ENCODE measurements at places on chromosomes 1 and 21. TPM values are rescaled to one million over a fixed set of nuclear protein-coding genes. Genes with fewer than 3 reads are reported as not detected.

- H3K4me3 ChIP-seq, result peak overlapping the region; percentile 83
- DNase-seq, result peak; percentile 71
- H3K27me3 ChIP-seq, result peaks cover 12% of the 10 kb centered on the region
- peaks cover 91% of the 10 kb centered on the region for H3K4me1 ChIP-seq
- H3K36me3 ChIP-seq, result peaks cover under 1% of the 10 kb centered on the region
- H3K27ac ChIP-seq, result peak overlapping the region; percentile 94
These were observed 12.1 kb downstream of the MCL1 start for GRCh38 chr1:150567341-150567716.

- no peaks in the 10 kb centered on the region for H3K4me1 ChIP-seq
- H3K4me3 ChIP-seq, result no peak overlapping the region
- no peaks in the 10 kb centered on the region for H3K27me3 ChIP-seq
- no peak overlapping the region for H3K27ac ChIP-seq
- H3K36me3 ChIP-seq, result no peaks in the 10 kb centered on the region
These were observed 262.9 kb downstream of the CACNA1E start for GRCh38 chr1:181746224-181746623.

GRCh38 chr1:24586970-24587820, 31.3 kb downstream of the NCMAP start:
- peak; percentile 61 for DNase-seq
- no peak overlapping the region for H3K27ac ChIP-seq
- H3K4me1 ChIP-seq, result peaks cover 5% of the 10 kb centered on the region
- H3K27me3 ChIP-seq, result no peaks in the 10 kb centered on the region
- no peaks in the 10 kb centered on the region for H3K36me3 ChIP-seq

DNA sequence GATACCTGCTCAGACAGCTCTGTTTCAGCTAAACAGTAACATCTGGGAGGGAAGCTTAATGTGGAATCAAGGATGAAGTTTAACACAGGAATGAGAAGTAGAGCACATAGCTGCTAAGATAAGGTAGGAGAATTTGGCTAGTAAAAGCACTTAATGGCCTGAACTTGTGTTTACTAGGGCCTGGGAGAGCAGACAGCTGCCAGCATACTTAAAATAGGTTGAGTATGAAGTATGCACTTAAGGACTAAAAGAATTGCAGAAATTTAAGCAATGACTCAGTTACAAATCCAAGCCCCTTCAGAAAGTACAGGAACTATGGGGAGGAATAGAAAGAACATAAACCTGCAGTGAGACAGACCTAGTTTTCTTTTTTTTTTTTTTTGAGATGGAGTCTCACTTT, 53.0 kb downstream of the BACH1 start:
- no peaks in the 10 kb centered on the region for H3K27me3 ChIP-seq
- H3K4me3 ChIP-seq, result no peak overlapping the region
- H3K36me3 ChIP-seq, result peaks cover 21% of the 10 kb centered on the region
- peaks cover 16% of the 10 kb centered on the region for H3K4me1 ChIP-seq
- H3K27ac ChIP-seq, result no peak overlapping the region
- DNase-seq, result no peak

- no peaks in the 10 kb centered on the region for H3K36me3 ChIP-seq
- no peak overlapping the region for H3K4me3 ChIP-seq
- peaks cover 3% of the 10 kb centered on the region for H3K27me3 ChIP-seq
- DNase-seq, result peak; percentile 25
These were observed 3.8 kb downstream of the RNF186 start for GRCh38 chr1:19811206-19811851.

GRCh38 chr1:202162047-202162417, 1.6 kb upstream of the PTPN7 start:
- no peaks in the 10 kb centered on the region for H3K36me3 ChIP-seq
- DNase-seq, result peak; percentile 34
- peak overlapping the region; percentile 96 for H3K4me3 ChIP-seq
- H3K27me3 ChIP-seq, result peaks cover 7% of the 10 kb centered on the region

- H3K27ac ChIP-seq, result peak within 1 kb of the TSS; percentile 31
- H3K36me3 ChIP-seq, result no peaks in the 10 kb centered on the region
- H3K4me3 ChIP-seq, result peak within 1 kb of the TSS; percentile 76
- peaks cover 25% of the 10 kb centered on the region for H3K4me1 ChIP-seq
- peaks cover 6% of the 10 kb centered on the region for H3K27me3 ChIP-seq
These were observed at the start of gene TMEM125 for GRCh38 chr1:43269627-43270375. Gene TMEM125, plus strand, starts transcription at chr1:43269983. Its CDS starts 2,740 bp downstream, at chr1:43272723.

- H3K4me3 ChIP-seq, result no peak overlapping the region
- DNase-seq, result no peak
- H3K27me3 ChIP-seq, result peaks cover 20% of the 10 kb centered on the region
- no peak overlapping the region for H3K27ac ChIP-seq
- no peaks in the 10 kb centered on the region for H3K36me3 ChIP-seq
- peaks cover 72% of the 10 kb centered on the region for H3K4me1 ChIP-seq
These were observed 28.5 kb upstream of the EPS8L3 start for GRCh38 chr1:109792056-109792831.

GRCh38 chr1:66624412-66625060, 90.6 kb downstream of the SGIP1 start:
- no peaks in the 10 kb centered on the region for H3K36me3 ChIP-seq
- no peak overlapping the region for H3K27ac ChIP-seq
- no peaks in the 10 kb centered on the region for H3K27me3 ChIP-seq
- DNase-seq, result no peak

- H3K4me1 ChIP-seq, result no peaks in the 10 kb centered on the region
- no peak overlapping the region for H3K4me3 ChIP-seq
These were observed 578.4 kb upstream of the NCAM2 start for GRCh38 chr21:20419772-20420171.

DNA sequence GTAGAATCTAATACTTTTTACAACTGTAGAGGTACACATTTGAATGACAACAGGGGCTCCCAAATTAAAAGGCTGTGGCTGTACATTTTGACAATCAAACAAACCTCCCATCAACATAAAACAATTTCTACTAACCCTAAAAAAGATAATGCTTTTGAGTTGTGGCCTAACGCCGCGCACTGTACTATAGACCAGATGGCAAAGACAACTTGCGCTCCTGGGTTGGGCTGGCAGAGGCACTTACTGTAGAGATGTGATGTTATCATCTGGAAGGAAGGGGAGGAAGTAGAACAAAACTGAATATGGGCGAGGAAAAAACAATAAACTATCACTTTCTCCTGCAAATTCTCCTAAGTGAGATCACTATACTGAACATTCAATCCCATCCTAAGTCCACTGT, 26.1 kb downstream of the SPRTN start:
- H3K27me3 ChIP-seq, result no peaks in the 10 kb centered on the region
- H3K36me3 ChIP-seq, result peaks cover 13% of the 10 kb centered on the region
- H3K27ac ChIP-seq, result no peak overlapping the region
- no peaks in the 10 kb centered on the region for H3K4me1 ChIP-seq
- no peak overlapping the region for H3K4me3 ChIP-seq

GRCh38 chr1:63914706-63915105, 140.9 kb downstream of the ROR1 start:
- H3K4me3 ChIP-seq, result no peak overlapping the region
- H3K4me1 ChIP-seq, result no peaks in the 10 kb centered on the region
- DNase-seq, result no peak

GRCh38 chr21:39712976-39713375, 32.0 kb upstream of the IGSF5 start:
- H3K27me3 ChIP-seq, result no peaks in the 10 kb centered on the region
- H3K4me1 ChIP-seq, result no peaks in the 10 kb centered on the region
- H3K4me3 ChIP-seq, result no peak overlapping the region
- no peaks in the 10 kb centered on the region for H3K36me3 ChIP-seq
- no peak for DNase-seq

- H3K36me3 ChIP-seq, result no peaks in the 10 kb centered on the region
- no peak overlapping the region for H3K4me3 ChIP-seq
- H3K4me1 ChIP-seq, result no peaks in the 10 kb centered on the region
These were observed 725.1 kb downstream of the BRINP3 start for GRCh38 chr1:189752461-189752995.

DNA sequence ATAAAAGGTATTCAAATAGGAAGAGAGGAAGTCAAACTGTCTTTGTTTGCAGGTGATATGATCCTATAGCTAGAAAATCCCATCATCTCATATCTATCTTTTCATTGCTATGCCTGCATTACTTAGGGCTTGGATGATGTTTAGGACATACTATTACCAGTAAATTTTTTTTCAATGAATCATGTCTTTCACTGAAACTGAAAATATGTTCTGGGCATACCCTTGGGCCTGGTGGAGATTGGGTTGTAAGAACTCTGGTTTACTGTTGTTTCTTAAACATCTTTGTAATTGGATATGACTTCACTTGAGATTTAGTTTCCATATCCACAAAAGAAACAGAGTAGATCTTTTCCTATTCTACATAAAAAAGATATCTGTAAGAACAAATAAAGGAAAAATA, 502.2 kb upstream of the PRMT6 start:
- no peaks in the 10 kb centered on the region for H3K36me3 ChIP-seq
- H3K27me3 ChIP-seq, result no peaks in the 10 kb centered on the region
- no peak overlapping the region for H3K27ac ChIP-seq
- DNase-seq, result no peak

DNA sequence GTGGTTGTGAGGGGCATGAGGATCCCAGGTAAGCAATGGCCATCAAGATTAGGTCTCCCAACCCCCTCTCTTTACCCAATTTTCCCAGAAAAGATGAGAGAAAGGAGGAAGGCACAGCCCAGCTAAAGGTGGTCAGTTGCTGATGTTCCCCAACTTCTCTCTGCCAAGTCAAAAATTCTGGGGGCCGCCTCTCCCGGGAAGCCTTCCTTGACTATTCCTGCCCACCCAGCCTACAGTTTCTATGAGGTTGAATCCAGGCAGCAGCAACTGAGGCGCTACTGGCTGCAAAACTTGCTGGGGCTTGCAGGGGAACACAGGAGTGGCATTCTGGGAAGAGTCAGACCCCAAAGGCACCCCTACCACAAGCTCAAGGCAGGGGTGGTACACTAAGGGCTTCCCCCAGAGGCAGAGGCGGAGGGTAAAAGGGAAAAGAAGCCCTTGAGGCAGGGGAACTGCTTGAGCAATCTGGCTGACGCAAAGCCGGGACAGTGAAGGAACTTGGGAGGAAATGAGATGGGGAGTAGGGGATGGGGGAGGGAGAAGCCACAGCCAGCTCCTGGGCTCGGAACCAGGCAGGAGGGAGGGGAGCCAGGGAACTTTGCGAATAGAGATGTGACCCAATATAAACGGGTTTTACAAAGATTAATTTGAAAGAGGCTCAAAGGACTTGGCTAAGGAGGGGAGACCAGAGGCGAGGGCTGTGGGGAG, 31.2 kb downstream of the SDC3 start:
- no peaks in the 10 kb centered on the region for H3K36me3 ChIP-seq
- no peak overlapping the region for H3K27ac ChIP-seq
- H3K4me3 ChIP-seq, result no peak overlapping the region
- no peak for DNase-seq
- peaks cover 16% of the 10 kb centered on the region for H3K27me3 ChIP-seq
- H3K4me1 ChIP-seq, result no peaks in the 10 kb centered on the region

DNA sequence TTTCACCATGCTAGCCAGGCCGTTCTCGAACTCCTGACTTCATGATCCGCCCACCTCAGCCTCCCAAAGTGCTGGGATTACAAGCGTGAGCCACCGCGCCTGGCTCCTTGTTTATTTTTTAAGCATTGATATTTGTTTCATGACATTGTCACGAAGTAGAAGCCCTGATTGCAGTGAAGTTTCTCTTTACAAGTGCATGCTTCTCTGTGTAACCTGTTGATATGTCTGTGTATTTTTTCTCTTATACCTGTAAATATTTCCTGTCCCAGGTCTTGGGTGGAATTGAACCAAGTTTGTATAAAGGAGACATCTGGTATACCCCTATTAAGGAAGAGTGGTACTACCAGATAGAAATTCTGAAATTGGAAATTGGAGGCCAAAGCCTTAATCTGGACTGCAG, 73.5 kb upstream of the FAM3B start:
- H3K27ac ChIP-seq, result no peak overlapping the region
- no peak overlapping the region for H3K4me3 ChIP-seq
- H3K27me3 ChIP-seq, result no peaks in the 10 kb centered on the region

GRCh38 chr21:15272591-15272990, 207.8 kb upstream of the NRIP1 start:
- no peak for DNase-seq
- no peak overlapping the region for H3K27ac ChIP-seq
- H3K27me3 ChIP-seq, result peaks cover 5% of the 10 kb centered on the region

- peak overlapping the region; percentile 96 for H3K4me3 ChIP-seq
- no peaks in the 10 kb centered on the region for H3K36me3 ChIP-seq
- peaks cover 10% of the 10 kb centered on the region for H3K27me3 ChIP-seq
These were observed 871 bp downstream of the TUFT1 start for GRCh38 chr1:151540982-151541377.

- H3K4me3 ChIP-seq, result no peak overlapping the region
- no peak for DNase-seq
- peaks cover 9% of the 10 kb centered on the region for H3K4me1 ChIP-seq
- peaks cover 1% of the 10 kb centered on the region for H3K27me3 ChIP-seq
- no peak overlapping the region for H3K27ac ChIP-seq
- H3K36me3 ChIP-seq, result peaks cover 4% of the 10 kb centered on the region
These were observed 77.6 kb upstream of the SYT6 start for GRCh38 chr1:114231301-114231700.

GRCh38 chr1:109913360-109913879, 2.8 kb downstream of the CSF1 start:
- peaks cover 10% of the 10 kb centered on the region for H3K4me1 ChIP-seq
- DNase-seq, result no peak
- H3K36me3 ChIP-seq, result peaks cover 4% of the 10 kb centered on the region
- H3K4me3 ChIP-seq, result peak overlapping the region; percentile 57
- H3K27me3 ChIP-seq, result peaks cover 13% of the 10 kb centered on the region

DNA sequence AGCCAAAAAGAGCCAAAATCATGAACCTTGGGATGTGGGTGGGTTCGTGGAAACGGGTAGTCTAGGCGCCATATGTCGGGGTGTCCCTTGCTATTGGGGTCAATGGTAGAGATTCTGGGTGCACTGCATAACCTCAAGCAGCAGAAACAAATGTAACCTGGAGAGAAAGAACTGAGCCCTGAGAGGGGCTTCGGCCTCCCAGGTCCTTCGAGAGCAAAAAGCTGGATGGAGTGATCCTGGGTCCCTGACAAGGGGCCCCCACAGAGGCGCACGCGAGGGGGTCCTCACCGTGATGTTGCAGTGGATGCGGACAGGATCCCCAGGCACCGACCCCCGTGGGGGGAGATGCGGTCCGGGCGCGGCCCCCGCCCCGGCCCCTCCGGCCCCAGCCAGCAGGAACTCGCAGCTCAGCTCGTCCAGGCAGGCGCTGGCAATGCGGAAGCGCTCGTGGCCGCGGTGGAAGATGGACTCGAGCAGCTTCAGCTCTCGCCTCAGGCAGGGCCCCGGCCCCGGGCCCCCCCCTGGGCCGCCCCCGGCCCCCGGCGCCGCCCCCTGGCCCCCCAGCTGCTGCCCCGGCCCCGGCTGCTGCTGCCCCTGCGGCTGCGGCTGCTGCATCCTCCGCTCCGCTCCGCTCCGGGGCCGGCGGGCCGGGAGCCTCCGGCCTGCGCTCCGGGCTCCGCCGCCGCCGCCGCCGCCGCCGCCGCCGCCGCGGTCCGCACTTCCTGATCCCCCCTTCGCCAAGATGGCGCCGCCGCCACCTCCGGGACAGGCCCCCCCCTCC, at the start of gene UBE2Q1:
TSS of gene UBE2Q1 (minus strand) at position 724 of the 781 bp plus-strand sequence. CDS start at position 615, 109 bp downstream.
- H3K4me1 ChIP-seq, result peaks cover 55% of the 10 kb centered on the region
- peak within 1 kb of the TSS; percentile 91 for H3K27ac ChIP-seq
- H3K36me3 ChIP-seq, result peaks cover 6% of the 10 kb centered on the region
- no peak for DNase-seq
- peak within 1 kb of the TSS; percentile 92 for H3K4me3 ChIP-seq

The TNFRSF25 gene
- 9.8 TPM for polyA plus RNA-seq

The DNAJC6 gene
- polyA plus RNA-seq, result 0.04 TPM

The KLHL12 gene
- 27.7 TPM for polyA plus RNA-seq

The NEK2 gene
- polyA plus RNA-seq, result 0.39 TPM

The C8A gene
- not detected for polyA plus RNA-seq

The IER5 gene
- 14.4 TPM for polyA plus RNA-seq

The SLC26A9 gene
- polyA plus RNA-seq, result not detected

The CELF3 gene
- not detected for polyA plus RNA-seq

The CFAP107 gene
- polyA plus RNA-seq, result not detected

The OR2L3 gene
- polyA plus RNA-seq, result not detected

Data from immature natural killer cell (primary cell).